ENCODE measurements at places on chromosomes 5 and 9.

DNA sequence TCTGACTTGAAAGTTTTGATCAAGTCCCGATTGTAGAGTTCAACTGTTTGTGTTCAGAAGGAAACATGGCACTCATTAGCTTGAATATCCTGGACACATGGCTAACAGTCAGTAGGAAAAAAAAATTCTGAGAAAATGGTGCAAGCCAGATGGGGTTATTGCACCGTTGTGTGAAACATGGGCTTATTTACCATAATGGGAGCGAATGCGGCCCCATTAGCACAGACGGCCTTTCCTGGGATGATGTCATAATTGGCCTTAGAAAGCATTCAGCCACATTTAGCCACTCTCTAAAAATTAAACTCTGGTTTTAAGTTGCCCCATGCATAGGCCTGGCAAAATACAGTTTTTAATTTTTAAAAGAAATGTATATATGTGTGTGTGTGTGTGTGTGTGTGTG lies 112.1 kb downstream of the IRX2 start:
- DNase-seq, result no peak

GRCh38 chr9:128296340-128297220 lies 20.5 kb downstream of the SWI5 start:
- DNase-seq, result no peak

DNA sequence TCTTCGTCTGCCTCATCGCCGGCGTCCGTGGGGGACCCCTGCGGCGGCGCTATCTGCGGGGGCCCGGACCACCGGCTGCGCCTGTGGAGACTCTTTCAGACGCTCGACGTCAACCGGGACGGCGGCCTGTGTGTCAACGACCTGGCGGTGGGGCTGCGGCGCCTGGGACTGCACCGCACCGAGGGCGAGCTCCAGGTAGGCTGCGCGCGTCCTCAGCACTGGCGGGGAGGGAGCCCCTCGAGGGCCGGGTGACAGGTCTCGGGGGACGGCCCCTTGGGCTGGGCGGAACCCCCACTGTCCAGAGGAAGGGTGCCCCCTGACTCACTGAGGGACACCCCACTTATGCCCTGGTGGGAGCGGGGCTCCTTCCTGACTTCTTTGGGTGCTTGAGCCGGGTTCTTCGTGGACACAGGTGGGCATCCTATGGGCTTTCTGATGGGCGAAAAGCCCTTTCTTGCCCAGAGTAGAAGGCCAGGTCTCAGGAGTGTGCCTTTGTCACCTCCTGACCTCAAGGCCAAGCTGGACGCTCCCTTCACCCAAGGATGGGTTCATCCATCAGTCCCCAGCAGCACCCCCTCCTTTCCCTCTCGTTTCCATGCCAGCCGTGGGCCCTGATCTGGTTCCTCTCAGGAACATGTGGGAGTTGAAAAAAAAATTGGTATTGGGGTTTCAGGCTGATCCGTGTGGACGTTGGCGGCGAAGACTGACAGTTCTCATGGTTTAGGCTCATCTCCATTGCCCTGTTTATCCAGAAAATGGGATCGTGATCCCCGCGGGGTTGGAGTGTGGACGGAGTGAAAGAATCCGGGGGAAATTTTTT lies 564 bp downstream of the SLC25A25 start:
- peak; percentile 39 for DNase-seq

DNA sequence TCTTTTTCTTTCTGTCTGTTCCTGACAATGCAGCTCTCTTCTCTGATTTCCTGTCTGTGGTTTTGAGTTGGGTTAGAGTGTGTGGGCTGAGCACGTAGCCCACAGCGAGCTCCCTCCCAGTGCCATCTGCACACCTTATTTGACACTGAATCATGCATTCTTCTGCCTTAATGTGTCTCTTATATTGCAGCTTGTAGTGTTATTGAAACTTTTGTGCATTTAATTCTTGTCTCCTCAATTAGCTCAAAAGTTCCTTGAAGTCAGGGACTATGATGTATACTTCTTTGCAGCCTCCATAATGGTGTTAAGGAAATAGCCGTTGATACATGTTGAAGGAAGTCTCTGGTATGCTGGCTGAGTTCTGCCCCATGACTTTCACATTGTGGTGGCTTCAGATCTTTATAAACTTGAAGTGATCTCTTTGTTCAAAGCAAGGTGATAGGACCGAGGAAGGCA lies 576.2 kb upstream of the CLINT1 start:
- DNase-seq, result peak; percentile 5

- DNase-seq, result no peak
These were observed 1.2 kb downstream of the PRRT1B start for GRCh38 chr9:131546336-131547084.

DNA sequence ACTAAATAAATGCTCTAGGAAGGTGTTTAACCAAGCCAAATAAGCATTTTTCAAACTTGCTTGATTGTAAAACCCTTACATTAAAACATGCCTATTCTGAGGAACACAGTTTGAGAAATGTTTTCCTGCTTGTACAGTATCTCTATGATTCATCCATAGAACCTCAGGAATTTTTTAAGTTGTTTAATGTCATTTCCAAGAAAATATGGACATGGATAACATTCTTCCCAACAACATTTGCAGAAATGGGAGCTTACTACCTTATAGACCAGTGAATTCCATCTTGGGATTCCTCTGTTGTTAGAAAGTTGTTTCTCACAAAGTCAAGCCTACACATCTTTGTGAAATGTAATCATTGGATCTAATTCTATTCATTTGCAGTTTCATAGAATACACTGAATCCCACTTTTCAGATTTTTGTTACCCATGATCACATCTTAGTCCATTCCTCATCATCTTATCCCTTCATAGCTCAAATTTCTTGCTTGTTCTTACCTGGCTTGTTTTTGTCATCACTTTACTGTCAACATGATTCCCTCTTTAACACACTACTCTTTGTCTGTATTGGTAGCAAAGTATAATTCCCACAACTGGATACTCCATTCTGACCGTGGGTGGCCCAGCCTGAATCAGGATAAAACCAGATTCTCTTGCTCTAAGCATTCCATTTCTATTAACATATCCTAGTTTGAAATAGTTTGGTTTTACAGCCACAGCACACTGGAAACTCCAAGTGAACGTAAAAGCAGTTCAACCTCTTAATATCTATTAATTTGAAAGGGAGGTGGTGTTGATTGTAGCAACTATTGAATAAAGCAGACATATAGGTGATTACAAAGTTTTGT lies 49.4 kb upstream of the PAPPA start:
- DNase-seq, result no peak

DNA sequence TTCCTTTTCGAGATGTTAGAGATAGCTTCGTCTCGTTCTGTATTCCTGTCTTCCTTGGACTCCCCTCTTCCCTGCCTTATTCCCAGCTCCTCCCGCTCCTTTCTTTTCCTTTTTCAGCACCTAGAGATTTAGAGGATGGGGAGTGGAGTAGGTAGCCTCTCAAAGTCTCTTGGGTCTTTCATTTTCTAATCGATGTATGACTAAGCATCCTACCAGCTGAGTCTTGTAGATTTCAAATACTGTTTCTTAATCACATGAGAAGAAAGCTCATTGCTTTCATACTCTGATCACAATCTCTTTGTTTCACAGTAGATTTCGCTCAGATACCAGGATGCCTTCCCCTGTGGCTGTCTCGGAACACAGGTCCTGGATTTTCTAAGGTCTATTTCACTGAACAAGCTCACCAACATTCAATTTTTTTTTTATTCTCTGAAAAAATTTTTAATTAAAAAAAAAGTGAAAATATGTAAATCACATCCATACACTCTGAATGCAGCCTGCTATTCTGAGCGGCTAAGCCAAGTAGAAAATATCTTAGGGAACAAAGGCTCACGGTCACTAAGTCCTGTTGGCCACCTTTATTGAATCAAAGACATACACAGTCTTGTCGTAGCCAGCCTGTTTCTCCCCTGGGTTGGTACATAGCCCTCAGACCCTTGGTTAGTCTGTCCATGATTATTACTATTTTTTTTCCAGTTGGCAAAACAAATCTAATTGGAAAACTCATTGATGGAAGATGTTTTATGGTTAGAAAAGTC lies 413.8 kb downstream of the KDM4C start:
- DNase-seq, result no peak

All from CD4-positive, alpha-beta T cell treated with Interleukin-10 for 1 hour (primary cell).